ENCODE measurements at places on chromosomes 3 and 15.

DNA sequence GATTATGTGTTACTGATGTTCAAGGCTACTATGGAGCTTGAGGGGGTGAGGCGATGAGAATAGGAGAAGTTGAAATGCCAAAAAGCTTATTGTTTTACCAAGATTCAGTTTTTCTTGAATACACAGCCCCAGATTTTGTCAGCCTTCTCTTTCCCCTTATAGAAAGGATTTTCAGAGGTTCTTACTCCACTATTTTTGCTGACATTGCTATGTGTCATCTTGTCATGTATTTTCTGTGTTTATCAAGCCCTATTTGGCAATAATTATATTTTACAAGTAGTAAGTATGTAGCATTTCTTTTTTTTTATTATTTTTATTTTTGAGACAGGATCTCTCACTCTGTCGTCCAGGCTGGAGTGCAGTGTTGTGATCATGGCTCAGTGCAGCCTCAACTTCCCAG, 133.1 kb downstream of the ATG7 start:
- no peak for DNase-seq

- no peak for DNase-seq
Observed at GRCh38 chr3:110267304-110267845, 804.2 kb upstream of the NECTIN3 start.

- DNase-seq: no peak
Observed at GRCh38 chr3:16886303-16886683, 1.5 kb downstream of the PLCL2 start.

DNA sequence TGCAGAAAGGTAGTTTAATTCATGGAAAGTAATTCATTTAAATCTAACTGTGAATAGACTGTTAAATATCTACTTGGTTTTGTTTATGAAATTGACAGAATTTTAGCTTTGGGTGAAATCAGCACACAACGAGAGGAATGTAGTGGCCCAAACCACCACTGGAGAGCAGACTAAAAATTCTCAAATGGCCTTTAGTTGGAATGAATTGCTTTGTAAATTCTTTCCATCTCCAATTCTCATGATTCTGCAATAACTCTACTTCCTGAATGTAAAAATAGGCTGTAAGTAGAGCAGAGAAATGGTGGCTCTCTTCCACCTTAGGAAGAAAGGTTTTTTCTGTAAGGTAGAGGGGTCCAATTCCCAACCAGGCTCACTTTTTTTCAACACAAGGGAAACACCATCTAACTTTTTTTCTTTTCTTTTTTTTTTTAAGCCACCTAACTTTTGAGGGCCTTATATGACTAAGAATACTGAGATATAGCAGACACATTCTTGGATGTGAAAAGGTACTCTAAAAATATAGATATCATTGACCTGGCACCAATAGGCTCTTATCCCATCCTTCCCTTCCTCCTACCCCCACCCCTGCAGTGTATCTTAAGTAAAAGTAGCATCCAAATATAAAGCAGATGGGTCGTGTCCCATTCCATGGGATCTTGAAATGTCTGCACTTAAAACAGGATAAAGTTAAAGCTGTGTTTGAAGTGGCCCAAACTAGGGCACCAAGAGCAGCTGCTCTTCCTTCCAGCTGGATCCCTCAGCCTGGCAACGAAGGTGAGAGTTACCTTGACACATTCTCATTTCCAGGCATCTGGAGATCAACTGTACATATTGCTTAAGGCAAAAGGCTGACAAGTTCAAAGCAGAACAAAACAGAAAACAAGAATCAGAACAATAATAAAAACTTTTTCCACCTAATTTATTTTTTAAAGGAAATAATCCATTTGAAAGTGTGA, 194.1 kb downstream of the TPRG1 start:
- no peak for DNase-seq

DNA sequence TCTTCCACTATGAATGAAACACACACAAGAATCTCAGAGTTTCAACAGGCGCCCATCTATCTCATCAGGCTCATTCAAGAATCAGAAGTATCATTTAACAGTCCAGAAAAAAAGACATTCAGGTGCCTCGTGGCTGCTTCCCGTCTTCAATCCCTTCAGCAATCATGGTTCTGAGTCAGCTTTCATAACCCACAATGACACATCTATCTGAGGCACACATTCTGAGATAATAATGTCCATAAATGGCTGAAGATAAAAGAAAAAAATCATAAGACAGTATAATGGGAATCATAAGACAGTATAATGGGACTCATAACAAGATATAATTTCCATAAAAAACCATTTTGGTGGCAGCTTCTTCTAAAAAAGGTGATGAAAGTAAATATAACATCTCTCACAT, 52.4 kb downstream of the TNIK start:
- DNase-seq: no peak

GRCh38 chr3:97952280-97952679, 20.0 kb downstream of the RIOX2 start:
- DNase-seq: no peak

DNA sequence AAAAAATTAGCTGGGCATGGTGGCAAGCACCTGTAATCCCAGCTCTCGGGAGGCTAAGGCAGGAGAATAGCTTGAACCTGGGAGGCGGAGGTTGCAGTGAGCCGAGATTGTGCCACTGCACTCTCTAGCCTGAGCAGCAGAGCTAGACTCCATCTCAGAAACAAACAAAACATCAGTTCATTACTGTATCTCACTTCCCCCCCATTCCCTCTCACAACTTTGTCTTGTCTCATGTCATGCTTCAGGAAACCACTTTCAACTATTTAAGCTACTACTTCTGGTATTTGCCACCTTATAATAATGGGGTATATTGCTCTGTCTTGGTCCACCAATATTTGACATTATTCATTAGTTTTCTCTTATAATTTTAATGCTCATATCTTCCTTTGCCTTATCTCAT, 26.2 kb downstream of the PIK3CA start:
- no peak for DNase-seq

DNA sequence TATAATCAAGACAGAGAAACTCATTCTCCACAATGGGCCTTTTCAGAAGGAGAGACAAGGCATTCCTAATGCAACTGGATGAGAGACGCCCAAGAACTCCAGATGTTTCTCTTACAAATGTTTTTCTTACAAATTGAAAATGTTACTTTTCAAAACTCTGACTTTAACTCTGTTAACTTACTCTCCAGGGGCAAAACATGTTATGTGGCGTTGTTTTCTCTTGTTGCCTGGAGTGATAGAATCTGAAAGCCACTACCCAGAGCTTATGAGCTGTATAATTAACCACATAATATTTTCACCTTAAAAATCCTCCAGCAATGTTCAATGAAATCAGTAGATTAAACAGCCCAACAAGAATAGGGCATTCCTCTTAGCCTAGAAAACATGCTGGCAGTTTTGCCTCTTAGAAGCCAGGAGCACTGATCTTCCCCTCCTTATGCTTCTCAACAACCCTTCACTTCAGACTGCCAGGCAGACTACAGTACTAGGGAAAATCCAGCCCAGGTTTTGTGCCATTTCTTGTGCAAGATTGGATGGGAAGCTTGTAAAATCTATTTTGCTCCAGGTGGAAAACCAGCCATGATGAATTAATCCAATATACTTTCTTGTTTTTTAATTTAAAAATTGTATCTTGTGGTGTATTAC, 186.7 kb upstream of the GADL1 start:
- no peak for DNase-seq

DNA sequence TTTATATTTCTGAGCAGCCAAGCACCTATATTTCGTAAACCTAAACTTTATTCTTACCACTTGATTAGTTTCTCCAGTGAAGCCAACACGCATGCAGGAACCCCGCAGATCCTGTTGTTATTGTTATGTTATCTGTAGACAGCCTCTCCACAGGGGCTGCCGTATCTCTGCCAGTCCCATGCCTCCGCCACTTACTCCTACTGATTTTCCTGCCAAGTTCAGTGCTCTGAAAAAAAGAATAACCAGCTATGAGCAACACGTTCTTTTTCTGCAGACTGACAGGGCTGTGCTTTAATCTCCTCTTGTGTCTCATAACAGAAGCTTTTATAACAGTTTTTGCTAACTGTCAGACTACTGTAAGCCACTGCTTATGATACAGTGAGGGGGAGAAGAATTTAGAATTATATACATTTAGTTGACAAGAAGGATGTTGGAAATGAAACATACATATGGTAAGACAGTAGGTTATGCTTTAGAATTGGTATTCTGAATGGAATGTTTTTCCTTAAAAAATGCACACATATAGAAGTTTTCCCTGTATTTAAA, 347.4 kb downstream of the SI start:
- no peak for DNase-seq

DNA sequence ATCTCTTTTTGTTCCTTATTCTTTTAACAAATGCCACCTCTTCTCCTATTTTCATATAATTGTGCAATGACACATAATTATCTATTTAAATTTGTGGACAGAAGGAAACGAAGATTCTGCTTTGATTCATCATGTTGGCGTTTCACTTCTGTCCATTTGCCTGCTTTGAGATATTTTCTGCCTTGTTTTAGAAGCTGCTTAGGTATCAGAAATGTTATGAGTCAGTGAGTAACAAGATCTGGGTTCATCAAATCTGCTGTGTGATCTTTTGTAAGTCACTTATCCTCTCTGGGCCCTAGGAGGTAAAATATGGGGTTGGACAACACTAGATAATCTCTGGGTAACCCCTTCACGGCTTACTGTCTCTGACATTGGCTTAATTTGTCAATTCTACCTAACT, 7.3 kb upstream of the MINDY4B start:
- DNase-seq: no peak

DNA sequence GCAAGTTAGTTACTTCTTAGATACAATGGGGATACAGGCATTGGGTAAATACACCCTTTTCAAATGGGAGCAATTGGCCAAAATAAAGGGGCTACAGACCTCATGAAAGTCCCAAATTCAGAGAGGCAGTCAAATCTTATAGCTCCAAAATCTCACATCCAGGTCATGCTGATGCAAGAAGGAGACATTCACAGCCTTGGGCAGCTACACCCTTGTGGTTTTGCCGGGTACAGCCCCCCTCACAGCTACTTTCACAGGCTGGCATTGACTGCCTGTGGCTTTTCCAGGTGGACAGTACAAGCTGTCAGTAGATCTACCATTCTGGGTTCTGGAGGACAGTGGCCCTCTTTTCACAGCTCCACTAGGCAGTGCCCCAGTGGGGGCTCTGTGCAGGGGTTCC, 17.5 kb upstream of the PLSCR1 start:
- DNase-seq: no peak

- no peak for DNase-seq
Observed at GRCh38 chr3:140559546-140559945, 118.3 kb upstream of the TRIM42 start.

GRCh38 chr15:90539789-90540188, 10.1 kb downstream of the CRTC3 start:
- no peak for DNase-seq

DNA sequence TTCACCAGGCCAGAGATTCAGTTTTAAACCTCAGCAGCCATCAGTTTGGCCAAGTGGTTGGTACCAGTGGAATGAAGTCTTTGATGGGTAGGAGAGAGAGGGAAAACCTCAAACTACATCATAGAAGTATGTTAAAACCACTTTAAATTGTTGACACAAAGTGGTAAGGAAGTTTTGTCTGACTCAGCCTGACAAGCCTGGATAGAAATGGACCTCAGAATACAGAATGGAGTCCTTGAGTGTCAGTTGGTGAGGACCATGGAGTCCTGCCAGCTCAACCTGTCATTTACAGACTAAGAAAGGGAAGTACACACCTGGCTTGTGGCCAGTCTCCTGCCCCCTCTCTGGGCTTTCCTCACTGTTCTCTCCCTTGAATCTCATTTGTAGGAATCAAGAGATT, 12.1 kb downstream of the EAF1 start:
- DNase-seq: no peak

GRCh38 chr3:122618614-122619013, 41.2 kb downstream of the PARP15 start:
- no peak for DNase-seq

GRCh38 chr3:30989276-30990030, 95.0 kb upstream of the GADL1 start:
- DNase-seq: no peak

DNA sequence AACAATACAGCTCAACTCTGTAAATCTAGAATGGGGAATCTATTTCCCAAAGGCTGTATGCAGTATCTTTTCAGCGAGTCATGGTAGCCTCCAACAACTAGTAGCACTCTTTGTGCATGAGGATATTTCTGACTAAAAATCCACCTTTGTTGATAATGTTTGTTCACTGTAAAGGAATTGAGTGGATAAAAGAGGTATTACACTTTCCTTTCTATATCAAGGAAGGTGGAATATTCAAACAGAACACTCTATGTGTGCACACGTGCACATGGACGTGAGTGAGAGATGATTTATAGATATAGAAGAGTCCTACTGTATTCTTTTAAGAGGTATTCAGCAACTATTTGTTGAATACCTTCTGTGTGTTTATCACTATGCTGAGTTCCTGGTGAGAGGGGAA, 68.2 kb downstream of the CMSS1 start:
- no peak for DNase-seq

- DNase-seq: no peak
Observed at GRCh38 chr3:60269377-60269776, 981.9 kb downstream of the FHIT start.

DNA sequence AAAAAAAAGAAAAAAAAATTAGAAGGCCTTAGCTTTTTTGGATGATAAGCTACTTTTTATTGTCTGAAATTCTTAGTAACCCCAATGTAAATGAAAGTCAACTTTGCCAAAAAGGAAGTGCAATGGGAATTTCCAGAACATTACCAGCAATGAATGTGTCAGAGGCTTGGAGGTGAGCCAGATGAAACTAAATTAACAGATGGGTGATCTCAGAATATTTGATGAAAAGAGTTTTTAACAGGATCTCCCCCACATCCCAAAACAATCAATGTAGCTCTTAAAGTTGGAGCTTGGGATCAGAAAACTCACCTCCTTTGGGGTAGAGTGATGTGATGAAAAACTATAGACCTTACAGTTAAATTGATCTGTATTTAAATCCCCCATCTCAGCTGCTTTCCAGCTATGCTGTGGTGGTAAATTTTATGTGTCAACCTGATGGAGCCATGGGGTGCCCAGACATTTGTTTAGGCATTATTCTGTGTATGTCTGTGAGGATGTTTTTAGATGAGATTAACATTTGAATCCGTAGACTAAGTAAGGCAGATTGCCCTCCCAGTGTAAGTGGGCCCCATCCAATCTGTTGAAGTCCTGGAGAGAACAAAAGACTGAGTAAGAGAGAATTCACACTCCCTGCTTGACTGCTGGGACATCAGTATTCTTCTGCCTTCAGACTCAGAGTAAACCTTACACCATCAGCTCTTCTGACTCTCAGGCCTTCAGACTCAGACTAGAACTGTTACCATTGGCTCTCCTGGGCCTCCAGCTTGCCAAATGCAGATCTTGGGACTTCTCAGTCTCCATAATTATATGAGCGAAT, 84.3 kb upstream of the TNFSF10 start:
- DNase-seq: no peak

- DNase-seq: no peak
Observed at GRCh38 chr3:182710557-182711157, 82.6 kb upstream of the ATP11B start.

GRCh38 chr15:39411102-39411989, 169.5 kb upstream of the THBS1 start:
- no peak for DNase-seq

- no peak for DNase-seq
Observed at GRCh38 chr3:57752307-57752706, 3.8 kb upstream of the SLMAP start.
